Nucleus accumbens (tissue), 56 donors: ENCODE measurements at places on chromosomes 5 and 9.

DNA sequence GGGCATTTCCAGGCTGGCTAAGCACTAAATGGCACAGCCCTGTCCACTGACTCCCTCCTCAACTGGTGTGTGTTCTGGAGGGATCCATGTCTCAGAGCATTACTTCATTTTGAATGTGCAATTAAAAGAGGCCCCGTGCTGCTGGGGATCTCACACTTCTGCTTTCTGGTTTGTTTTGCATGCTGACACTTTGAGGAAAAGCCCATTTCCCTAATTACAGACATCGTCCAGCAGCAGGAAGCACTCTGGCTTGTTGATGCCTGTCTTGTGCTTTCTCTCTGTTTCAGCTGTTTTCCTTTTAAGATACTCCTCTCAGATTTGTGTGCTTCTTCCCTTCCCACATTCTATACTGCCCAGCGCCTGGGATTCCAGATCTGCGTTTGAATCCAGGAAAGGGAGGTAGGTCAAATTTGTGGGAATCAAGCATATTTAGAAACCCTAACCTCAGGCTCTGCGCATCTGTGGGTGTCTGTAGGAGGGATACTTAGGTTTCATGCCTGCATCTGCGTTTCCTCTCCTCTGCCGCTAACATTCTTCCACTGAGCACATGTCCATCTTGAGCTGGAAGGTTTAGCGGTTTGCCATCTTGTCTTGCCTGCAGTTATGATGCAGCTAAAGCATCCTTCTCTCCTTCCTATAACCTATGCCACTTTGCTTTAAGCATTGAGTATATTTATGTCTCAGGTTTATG is 25.7 kb downstream of the SYK start:
- no peak for DNase-seq

GRCh38 chr5:18850216-18850615 is 1137.8 kb downstream of the CDH18 start:
- no peak for DNase-seq

DNA sequence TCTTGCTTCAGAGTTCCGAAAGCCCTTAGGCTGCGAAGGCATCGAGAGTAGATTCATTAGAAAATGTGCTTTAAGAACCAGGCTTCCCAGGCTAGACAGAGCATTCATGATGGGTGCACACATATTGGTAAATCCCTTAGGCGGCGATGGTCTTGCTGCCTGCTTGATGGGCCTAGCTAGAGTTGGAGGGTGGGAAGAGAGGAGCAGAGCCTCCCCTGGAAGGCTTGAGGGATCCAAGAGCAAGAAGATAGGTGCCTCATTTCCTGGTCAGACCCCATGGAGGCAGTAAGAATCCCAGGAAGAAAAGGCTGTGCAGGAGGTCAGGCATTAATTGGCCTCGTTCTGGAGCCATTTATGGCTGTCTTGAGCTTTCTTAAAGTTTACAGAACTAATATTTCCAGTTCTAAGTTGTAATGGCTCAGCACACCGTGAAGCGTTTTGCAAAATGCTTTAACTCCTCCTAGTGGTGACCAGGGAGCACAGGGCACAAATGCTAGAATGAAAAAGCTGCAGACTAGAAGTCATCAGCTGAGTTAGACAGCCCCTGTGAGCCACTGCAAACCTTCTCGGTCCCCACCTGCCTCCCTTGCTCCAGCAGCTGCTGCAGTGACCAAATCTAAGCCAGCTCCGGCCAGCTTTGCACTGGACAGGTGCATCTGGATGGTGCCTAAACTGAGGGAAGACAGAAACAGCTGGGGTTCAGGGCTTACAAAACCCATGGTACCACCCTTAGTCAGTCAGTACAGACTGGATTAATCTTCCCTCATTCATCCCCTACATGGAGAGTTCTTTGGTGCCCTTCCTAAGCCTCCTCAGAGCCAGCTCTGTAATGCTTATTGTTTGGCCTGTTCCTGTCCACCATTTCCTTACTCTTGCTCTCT is 14.7 kb downstream of the SLC45A2 start:
- DNase-seq, result no peak

DNA sequence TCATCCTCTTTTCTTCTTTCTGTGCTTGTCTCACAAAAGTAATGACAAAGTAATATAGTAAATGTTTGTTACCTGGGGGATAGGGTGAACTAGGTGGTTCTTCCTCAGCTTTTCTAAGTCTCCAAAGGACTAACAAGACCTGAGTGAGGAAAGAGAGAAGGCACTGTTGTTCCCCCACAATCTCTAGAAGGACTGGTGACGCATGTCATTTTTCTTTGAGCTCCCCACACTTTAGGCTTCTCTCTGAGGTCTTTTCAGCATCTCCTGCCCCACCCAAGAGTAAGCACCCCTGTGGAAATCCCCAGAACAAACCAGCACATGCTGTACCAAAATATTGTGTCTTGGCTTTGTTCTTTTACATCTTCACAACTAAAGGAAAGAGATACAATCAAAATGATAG is 2.4 kb upstream of the IL7R start:
- DNase-seq, result no peak

DNA sequence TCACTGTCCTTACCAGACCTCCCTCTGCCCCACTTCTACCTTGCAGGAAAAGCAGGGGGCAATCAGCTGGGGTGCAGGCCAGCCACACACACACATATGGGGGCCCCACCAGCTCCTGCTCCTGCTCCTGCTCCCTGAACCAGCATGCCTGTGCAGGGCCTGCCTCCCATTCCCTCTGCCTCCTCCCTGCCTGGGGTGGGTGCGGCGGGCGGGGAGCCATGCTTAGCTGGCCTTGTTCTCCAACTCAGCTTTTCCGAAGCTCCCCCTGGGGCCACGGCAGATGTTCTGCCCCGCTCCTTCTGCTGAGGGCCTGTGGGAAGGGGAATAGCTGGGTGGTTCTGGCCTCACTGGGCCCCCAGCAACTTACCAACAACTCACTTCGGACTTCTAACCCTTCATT is 89.8 kb downstream of the ZNF354C start:
- no peak for DNase-seq

DNA sequence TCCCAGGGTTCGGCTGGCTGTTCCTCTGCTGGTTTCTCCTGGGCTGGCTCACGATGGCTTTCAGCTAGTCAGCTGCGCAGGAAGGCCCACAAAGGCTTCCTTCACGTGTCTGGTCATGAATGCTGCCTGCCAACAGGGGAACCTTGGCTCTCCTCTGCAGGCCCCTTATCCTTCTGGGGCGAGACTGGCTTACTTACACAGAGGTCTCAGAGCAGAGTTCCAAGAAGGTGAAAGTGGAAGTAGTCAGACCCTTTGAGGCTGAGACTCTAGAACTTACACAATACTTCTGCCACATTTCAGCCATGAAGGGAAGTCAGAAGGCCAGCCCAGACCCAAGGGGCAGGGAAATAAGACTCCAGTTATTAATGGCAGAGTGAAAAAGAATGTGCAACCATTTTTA is 99.5 kb downstream of the LHFPL2 start:
- peak; percentile 49 for DNase-seq
